ENCODE measurements at places on chromosomes 16 and 17. TPM values are rescaled to one million over a fixed set of nuclear protein-coding genes. Genes with fewer than 3 reads are reported as not detected.

The WFIKKN1 gene
- 0.11 TPM for polyA plus RNA-seq

The ABCC11 gene
- 0.08 TPM for polyA plus RNA-seq

The METTL22 gene
- polyA plus RNA-seq: 12.3 TPM

The CORO7 gene
- 12.8 TPM for polyA plus RNA-seq

The PTX4 gene
- polyA plus RNA-seq: not detected

The ADAT1 gene
- polyA plus RNA-seq: 8.4 TPM

The ABCC3 gene
- 32.0 TPM for polyA plus RNA-seq

The MYH8 gene
- not detected for polyA plus RNA-seq

The HBA2 gene
- polyA plus RNA-seq: 0.49 TPM

The HOXB6 gene
- 0.31 TPM for polyA plus RNA-seq

The AHSP gene
- polyA plus RNA-seq: not detected

The EPN3 gene
- polyA plus RNA-seq: 40.5 TPM

The CCDC200 gene
- not detected for polyA plus RNA-seq

The TBC1D3E gene
- not detected for polyA plus RNA-seq

The CES3 gene
- polyA plus RNA-seq: 1.8 TPM

The XYLT1 gene
- polyA plus RNA-seq: 3.0 TPM

Data from esophagus (tissue), 2 donors.